ENCODE measurements at places on chromosomes 11 and 22.
A peak's percentile ranks its signal among the peaks of the same experiment; 100 is the strongest.

GRCh38 chr22:42399315-42400271, 32.6 kb downstream of the NFAM1 start:
- peak; percentile 7 for DNase-seq

- no peak for DNase-seq
Observed at GRCh38 chr11:27551127-27551526, 44.6 kb upstream of the LIN7C start.

GRCh38 chr11:46513934-46514342, 79.9 kb downstream of the AMBRA1 start:
- DNase-seq = peak; percentile 51

DNA sequence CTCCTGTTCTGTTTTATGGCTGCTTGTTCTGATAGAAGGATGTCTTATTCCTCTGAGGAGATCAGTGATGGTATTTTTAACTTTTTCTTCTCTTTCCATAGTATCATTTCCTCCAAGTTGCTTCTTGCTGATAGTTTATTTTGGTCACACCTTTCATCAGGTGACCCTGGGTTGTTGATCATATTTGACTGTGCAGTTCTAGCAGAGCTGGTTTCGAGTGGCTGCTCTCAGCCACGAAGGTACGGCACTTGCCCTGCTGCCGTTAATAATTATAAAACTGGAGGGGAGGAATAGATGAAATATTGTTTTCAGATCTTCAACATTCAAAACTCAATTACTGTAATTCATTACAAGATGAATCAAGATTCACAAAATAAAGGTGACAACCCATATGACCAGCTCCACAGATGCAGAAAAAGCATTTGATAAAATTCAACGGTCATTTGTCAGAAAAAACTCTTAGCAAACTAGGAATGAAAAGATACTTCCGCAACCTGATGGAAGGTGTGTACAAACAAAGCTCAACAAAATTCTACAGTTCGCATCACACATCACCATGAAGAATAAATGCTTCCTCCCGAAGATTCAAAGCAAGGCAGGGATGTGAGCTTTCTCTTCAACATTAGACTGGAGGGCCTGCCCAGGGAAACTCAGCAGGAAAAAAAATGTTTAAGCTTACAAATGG, 59.2 kb upstream of the RTL6 start:
- DNase-seq = no peak

DNA sequence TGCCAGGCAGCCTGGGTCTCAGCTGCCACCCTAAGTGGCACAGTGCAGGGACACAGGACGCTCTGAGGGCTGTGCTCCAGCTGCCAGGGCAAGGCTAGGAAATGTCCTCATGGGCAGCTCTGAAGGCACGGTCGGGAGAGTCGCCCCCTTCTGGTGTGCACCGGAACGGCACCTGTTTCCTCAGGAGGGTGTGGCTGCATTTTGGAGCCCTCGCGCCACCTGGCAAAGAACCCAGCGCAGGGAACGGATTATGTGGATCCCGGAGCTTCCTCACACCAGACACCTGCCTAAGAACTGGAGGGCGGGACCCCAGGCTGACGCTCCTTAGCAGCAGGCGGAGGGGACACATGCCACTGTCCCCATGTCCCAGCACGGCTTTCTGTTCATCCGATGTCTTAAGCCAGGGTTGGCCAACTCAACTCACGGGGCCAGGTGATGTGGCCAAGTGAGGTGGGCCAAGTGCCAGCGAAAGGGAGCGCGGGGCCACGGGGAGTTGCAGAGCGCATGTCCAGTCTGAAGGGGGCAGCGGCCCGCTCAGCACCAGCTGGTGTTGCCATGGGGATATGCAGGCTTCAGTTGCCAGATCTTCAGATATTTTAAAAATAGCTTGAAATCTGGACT, 5.1 kb upstream of the SLC22A8 start:
- no peak for DNase-seq

DNA sequence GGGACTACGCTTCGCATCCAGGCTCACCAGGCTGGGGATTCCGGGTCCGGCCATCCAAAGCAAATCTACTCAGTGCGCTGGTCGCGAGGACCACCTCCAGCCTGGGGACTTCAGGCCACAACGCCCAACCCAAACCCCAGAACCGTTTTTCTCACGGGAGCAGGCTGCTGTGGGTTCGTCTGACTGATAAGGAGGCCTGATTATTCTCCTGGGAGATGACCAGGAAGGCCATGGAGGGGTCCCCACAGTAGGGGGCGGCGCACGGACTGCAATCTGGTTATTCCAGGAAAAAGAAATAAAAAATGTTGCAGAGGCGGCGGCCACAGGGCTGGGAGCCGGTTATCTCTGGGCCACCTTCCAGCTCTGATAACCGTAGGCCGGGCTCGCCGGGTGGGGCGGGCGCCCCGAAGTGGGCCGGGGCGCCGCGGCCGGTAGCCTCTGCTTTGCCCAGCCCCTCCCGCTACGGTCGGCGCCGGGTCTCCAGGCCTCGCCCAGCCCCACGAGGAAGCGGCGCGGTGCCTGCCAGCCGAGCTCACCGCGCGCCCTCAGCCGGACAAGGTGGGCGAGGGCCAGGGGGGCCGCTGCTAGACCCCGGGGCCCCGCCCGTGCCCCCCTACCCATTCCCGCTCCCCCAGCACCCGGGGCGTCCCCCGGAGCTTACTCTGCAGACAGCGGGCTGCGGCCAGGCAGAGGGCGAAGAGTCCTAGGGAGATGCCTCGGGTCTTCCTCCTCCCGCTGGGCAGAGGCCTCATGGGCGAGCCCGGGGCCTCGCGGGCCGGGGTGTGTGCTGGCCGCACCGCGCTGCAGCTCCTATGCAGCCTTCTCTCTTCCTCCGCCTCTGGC, 446 bp downstream of the VSTM5 start:
- DNase-seq = peak; percentile 38

GRCh38 chr22:41078931-41079330, 13.5 kb upstream of the EP300 start:
- no peak for DNase-seq

DNA sequence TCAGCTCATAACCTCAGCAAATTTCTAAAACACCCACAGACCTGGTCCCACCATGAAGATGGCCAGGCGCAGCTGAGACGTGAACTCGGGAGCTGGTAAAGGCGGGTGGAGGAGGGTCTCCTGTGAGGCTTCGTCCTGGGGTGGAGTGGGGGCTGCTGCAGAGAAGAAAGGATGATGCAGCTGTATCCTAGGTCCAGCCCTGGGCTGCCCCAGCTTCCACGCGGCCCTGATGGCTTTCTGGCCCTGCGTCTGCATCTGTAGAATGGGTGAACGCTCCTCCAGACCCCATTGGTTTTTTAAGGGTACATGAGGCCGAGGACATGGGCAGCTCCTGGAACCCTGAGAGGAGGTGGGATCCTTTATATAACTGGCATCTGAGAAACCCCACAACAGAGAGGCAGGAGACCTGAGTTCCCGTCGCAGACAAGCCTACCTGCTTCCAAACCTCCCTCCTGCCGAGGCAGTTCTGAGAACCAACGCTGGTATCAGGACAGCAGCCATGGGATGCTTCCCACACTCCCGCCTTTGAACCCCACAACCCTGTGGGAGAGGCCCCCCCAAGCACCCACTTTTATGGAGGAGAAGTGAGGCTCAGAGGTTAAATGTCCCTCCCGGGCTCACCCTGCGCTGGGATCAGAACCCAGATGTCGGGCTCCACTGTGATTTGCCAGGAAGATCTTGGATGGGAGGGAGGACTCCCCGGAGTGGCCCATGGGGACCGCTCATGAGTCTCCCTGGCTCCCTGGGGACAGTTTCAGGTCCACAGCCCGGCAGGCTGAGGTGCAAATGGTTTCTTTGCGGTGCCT, 55.2 kb upstream of the FGF3 start:
- DNase-seq = no peak

- DNase-seq = peak; percentile 74
Observed at GRCh38 chr11:67351275-67352005, 1.9 kb downstream of the POLD4 start.

GRCh38 chr22:29308148-29308790, 1.8 kb downstream of the GAS2L1 start:
- no peak for DNase-seq

GRCh38 chr22:50141891-50142363, 28.6 kb upstream of the PANX2 start:
- no peak for DNase-seq

DNA sequence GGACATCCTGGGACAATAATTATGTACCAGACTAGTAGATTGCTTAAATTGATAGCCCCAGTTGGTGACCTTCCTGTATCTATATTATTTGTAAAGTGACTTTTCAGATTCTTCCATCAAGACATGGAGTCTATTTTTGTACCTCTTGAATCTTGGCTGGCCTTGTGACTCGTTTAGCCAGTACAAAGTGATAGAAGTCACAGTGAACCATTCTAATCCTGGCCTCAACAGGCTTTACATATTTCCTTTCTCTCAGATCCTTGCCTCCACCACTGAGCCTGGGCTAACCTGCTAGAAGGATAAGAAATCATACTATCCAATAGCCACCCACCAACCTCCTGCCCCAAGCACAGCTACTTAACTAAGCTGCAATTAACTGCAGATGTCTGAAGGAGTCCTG, 37.5 kb upstream of the SLC6A5 start:
- no peak for DNase-seq

DNA sequence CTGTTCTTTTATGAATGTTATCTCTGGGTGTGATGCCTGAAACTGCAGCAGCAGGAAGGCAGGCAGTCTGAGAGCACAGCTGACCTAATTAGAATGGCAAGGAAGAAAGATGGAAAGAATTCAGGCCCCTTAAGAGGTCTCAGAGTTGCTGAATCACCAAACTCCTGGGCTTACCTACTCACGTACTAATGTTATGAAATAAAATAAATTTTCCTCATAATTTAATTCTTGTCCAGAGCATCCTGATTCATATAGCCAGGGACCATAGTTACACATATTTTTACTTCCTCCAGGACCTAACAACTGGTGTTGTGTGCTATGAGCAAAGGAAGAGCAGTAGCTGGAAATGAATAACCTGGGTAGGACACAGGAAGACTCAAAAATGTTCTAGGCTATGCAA, 41.9 kb downstream of the SNX19 start:
- no peak for DNase-seq

- no peak for DNase-seq
Observed at GRCh38 chr22:37996079-37996478, 11.7 kb upstream of the SOX10 start.

GRCh38 chr11:33695051-33695566, 5.5 kb downstream of the C11orf91 start:
- DNase-seq = no peak

DNA sequence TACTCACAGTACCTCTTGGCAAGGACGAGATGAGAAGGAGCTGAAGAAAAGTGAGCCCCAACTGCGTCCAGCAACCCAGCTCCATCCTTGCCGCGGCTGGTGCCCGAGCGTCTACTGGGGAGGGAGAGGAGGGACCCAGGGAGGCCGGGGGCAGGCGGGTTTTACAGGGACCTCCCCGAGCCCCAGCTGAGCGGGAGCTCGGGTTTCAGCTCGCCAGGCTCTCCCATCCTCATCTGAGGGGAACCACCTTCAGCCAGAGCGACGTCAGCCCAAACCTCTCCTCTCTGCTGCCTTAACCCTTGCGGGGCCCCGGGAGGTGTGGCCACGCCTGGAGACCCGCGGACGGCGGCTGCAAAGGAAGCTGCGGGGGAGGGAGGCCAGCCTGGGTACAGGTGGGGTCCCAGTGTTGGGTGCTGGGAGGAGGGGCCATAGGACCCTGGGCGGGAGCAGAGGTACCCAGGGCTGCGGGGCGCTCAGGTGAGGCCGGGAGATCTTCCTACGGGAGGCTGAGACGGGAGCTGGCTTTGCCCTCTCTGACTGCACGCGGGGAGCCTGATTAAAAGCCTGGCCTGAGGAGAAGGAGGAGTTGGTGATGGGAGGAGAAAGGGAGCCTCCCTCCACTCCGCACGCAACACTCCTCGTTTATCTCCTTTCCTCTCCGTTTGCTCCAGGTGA, at the start of gene PAMR1:
Gene PAMR1, minus strand, starts transcription at position 116 of the 675 bp plus-strand sequence. Its CDS starts 31 bp downstream, at position 85.
- peak; percentile 79 for DNase-seq

- peak; percentile 3 for DNase-seq
Observed at GRCh38 chr11:69841859-69842698, 22.9 kb upstream of the FGF3 start.

- DNase-seq = no peak
Observed at GRCh38 chr22:19902245-19902715, 39.3 kb upstream of the COMT start.

DNA sequence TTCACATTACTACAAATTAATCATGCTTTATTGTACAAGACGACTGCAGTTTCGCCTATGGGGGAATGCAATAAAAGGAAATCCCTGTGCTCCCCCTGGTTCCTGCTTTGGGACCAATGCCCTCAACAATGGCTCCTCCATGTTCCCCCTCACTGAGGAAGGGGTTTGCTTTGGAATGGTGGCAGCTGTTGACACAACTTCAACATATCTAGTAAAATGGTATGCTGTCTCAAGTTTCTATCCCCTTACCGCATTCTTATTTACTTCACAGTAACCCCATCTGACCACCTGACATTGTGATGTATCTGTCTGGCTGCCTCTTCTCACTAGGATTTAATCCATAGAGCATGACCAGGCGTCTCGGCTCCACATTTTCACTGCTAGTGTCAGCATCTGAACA, 48.8 kb downstream of the PIWIL3 start:
- DNase-seq = no peak

Measured in fibroblast of upper back skin (primary cell).